Inflammatory macrophage (primary cell): ENCODE measurements at places on chromosomes 12 and 14.
A peak's percentile ranks its signal among the peaks of the same experiment; 100 is the strongest.

- no peak for DNase-seq
These were observed 82.1 kb upstream of the FSCB start for GRCh38 chr14:44589180-44589579.

DNA sequence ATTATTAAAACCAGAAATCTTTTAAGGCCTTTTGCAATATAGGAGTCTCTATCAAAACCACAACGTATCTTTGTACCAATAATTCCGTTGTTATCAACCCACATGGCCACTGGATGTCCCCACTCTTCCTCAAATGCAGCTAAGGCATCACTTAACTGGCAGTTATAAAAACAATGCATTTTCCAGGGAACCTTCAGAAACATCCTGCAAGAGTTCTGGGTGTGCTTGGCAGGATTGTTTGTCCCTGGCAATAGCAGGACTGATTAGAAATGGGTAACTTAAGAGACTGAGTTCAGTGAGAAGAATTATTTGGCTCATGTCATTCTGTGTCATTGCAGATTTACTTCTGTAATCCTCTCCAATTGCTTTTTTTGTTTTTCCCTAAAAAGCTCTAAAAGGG is 112.0 kb downstream of the SLC15A5 start:
- DNase-seq, result peak; percentile 63

DNA sequence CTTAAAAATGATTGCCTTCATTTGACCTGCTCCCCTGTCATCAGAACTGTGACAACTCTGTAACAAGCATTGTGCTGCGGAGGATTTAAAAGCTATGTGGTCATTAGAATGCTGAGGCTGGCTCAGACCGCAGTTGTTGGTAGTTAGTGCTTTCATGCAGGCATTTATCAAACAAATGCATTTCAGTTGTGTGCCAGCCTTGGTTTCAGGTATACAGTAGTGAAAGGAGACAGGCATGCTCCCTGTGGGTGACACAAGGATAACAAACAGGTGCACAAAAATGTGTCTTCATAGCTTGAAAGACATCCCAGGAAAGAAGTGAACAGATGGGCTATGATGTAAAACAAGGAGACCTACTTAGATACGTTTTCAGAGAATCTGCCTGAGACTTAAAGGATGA is 60.6 kb downstream of the MARK3 start:
- DNase-seq, result no peak

DNA sequence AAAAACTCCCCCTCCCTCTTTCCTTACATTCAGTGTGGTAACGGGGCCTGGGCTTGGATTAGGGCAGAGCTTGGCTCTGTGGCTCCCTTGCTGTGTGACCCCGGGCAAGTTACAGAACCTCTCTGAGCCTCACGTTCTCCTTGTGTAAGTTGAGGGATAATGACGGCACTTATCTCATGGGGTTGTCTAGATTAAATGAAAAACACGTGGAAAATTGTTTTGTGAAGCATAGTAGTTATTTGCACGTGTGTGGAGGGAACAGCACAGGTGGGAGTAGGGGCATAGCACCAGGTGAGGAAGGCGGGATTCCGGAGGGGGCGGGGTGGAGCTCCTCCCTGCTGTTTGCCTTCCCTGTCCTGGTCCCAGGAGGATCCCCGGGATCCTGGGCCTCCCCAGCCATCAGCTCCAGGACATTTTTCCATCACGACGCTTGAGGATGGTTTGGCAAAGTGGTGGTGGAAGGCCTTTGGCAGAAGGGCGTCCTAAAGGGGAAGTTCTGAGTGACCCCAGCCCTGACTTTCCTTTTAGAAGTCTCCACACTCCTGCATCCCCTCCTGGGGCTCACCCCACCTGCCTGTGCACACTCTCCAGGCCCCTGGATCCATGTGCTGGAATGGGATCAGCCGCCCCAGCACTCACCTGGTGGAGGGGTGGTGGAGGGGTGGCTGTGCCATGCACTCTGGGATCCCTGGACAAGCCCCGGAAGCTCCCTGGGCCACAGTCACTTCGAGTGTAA is 22.7 kb downstream of the LRTM2 start:
- DNase-seq, result no peak

- DNase-seq, result no peak
These were observed 290.4 kb downstream of the SLC16A7 start for GRCh38 chr12:59886131-59886733.

DNA sequence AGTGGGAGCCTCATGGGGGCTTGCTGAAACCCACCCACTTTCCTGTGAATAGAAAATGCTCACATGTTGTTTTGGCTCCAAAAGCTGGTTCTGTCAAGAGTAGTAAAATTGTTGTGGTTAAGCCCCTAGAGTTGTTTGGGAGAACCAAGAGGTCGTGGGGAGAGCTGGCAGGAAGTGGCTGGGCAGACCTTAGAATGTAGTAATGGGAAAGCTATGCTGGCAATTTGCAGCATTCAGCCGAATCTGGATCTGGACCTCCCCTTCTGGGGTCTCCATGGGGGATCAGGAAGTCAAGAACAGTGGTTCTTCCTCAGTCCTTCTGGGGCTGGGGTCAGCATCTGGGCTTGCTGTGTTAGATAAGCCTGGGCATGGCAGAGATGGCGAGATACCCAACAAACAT is 150.6 kb upstream of the TBX3 start:
- DNase-seq, result no peak

DNA sequence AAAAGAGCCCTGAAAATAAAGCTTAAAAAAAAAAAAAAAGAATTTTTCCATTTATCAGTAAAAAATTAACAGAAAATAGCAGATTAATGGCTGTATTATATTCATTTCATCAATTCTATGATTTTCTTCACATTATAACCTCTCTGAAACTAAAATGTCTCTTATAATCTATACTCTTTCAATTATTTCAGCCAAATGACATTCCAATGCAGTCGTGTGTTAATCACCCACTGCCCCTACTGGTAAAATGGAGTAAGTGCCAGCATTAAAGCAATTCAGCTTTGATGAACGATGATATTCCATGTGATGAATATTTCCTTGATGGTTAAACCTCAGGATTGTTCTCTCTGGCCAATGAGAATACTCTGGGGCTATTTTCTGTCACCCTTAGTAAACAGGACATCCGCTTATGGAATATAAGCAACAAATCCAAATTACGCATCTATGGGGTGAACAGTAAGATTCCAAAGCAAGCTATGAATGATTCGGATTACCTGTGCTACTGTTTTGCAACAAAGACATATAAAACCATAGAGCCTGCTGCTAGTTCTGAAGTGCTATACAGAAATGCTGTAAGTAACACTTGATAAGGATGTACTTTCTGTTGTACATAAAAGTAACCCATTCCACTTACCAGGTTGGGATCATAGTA is 20.3 kb upstream of the SYCP3 start:
- DNase-seq, result peak; percentile 51

- peak; percentile 18 for DNase-seq
These were observed 121.2 kb downstream of the CACNA1C start for GRCh38 chr12:2173971-2174370.

- DNase-seq, result no peak
These were observed 117.2 kb upstream of the DIO3 start for GRCh38 chr14:101444116-101444515.

GRCh38 chr12:262817-263216 is at the start of gene SLC6A13:
Gene SLC6A13, minus strand, starts transcription at chr12:262836. Its CDS starts 2,784 bp downstream, at chr12:260052.
- DNase-seq, result no peak

GRCh38 chr14:20711685-20712084 is 23.1 kb downstream of the ANG start:
- DNase-seq, result no peak

DNA sequence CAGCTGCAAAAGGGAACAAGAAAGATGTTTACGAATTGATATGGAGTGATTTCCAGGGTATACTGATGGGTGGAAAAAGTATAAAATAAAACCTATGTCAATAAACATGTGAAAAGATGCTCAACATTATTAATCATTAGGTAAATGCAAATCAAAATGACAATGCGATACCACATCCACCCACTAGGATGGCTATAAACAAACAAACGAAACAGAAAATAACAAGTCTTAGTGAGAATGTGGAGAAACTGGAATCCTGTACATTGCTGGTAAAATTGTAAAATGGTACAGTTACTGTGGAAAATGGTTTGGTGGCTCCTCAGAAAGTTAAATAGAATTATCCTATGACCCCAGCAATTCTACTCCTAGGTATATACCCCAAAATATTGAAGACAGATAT is 9.5 kb upstream of the BEST3 start:
- no peak for DNase-seq

DNA sequence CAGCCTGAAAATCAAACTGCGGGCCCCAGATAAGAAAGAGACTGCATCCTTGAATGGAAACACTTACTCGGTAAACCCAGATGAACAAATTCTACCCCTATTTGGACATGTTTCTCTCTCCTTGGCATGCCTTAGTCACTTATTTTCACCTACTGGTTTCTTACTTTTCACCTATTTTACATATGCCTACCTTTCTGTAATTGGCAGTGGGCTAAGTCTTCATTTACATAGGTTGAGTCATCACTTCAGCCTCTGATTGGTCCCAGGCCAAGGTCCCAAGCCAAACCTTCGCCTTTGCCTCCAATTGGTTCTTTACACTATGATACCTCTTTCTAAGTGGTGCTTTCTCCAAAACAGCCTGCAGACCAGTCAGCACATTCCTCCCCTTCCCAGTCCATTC is 111.3 kb downstream of the DYRK2 start:
- DNase-seq, result no peak

DNA sequence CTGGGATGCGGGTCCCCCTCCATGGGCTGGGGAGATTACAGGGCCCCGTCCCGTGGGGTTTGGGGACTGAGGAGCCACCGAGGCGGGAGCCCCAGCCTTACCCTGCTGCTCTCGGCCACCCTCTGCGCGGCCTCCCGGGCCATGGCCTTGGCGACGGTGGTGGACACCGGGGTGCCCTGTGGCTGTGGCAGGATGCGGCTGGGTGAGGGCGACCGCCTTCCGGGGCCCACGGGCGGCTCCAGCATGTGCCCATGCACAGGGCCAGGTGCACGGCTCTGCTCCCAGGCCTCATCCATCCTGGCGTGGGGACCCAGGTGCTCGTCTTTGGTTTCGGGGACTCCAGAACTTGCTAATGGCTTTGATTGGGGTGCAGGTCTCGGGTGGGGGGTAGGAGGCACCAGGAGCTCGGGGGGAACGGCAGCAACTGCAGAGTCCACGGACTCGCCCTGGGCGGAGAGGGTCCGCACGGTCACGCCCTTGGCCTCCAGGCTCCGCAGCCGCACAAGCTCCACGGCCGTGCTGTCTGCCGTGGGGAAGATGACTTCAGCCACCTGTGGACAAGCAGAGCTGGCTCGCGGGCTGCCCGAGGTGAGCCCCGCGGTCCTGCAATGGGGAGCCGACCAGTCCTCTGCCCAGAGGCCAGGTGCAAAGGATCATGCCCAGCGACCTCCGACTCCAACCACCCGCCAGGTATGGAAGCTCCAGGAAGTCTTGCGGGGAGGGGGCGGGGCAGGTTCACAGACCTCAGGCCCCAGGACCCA is 99.2 kb downstream of the PIWIL1 start:
- DNase-seq, result no peak

GRCh38 chr12:23781118-23781517 is 168.4 kb downstream of the SOX5 start:
- DNase-seq, result no peak

- DNase-seq, result no peak
These were observed 158.9 kb downstream of the TMX1 start for GRCh38 chr14:51398898-51399297.

DNA sequence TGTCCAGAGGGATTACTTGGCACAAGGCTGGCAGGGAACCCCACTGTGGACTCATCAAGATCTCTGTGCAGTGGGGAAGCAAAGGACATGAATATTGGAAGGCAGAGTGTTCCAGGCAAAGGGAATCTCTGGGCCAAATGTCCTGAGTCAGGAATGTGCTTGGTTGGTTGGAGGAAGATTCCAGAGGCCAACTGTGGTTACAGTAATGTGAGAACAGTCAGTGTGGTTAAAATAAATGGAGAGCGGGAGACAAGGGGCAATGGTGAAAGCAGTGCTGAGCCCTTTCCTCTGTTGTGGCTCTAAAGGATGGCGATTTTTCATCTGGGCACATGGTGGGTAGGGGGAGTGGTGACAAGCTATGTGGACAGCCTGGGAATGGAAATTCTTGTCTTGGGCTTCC is 948.2 kb downstream of the BCL11B start:
- DNase-seq, result no peak

- no peak for DNase-seq
These were observed 1.8 kb downstream of the PRORP start for GRCh38 chr14:35124127-35124526.
